Activated CD8-positive, alpha-beta memory T cell treated with anti-CD3 and anti-CD28 coated beads, Interleukin-2, amount 50 U/mL, for 4 hours (primary cell): ENCODE measurements at places on chromosomes 2 and 18.

DNA sequence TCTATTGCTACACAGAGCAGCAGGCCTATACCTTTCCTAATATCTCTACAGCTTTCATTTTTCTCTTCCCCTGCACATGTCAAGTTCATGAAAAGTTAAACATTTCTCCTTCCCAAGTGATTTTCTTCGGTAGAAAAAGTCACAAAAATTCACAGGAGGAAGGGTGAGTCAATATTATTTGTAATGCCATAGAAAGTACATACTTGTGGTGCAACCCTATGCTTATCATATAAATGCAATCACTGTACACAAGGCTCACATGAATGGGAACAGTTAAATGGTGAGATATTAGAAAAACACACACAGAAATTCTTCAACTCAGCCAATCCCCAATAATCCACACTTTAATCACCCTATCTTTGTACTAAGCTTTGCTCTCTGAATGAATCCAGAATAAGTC, 651.6 kb downstream of the LRRTM4 start:
- DNase-seq, result no peak

DNA sequence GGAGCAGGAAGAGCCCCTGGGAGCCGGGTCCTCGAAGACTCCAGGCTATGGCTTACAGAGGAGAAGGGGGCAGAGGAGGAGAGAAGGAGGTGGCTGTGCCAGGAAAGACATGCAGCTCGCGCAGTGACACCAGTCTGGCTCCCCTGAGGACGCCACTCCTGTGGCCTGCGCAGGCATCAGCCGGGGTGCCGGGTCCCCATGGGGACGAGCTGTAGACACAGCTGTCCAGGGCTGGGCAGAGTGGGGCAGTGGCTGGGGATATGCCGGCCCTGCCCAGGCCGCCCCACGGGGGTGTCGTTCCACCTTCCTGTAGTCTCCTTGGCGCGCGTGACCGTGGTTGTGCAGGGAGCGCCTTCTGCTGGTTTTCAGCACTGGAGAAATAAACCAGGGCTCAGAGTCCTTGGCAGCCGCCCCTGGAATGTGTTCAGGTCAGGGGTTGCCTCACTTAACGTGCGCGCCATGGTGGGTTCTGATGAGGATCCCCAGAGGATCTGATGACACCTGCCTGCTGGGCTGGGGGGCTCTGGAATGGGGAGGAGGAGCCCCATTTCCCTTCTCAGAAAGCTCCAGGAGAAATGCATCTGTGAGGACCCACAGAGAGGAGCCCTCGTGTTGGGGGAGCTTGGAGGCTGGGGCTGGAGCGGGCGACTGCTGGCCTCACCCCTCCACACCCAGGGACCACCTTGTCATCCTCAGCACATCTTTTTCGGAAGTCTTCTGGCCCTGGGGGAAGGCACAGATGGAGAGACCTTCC, 26.7 kb downstream of the RAMP1 start:
- no peak for DNase-seq

DNA sequence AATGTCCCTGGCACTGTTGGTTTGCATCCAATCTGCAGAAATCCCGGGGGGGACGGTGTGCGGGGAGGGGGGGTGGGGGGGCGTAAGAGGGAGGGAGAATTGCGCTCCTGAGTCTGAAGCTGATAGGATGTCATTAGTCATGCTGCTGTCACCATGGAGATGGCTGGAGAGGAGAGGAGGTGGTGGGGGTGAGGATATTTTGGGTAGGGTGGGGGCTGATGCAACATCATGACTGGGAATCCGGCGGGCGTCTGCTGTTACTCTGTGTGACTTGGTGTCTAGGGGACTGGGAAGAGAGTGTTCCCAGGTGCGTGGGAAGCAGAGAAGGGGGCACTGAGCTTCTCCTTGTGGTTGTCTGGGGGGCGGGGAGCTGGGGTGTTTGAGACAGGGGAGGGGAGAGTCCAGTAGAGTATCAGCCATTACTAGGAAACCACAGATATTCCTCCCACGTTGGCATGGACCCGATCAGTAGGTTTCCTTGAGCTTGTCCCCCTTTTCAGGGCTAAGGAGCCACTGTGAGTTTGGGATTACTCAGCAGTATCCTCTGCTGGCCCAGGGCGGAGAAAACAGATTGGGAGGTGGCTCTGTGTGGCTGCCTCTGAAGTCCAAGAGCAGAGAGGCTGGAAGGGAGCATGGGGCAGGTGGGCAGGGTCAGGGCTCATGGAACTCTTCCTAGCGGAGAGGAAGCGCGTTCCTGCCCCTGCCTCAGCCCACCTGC, 18.9 kb downstream of the TET3 start:
- DNase-seq, result no peak

- no peak for DNase-seq
Measured at GRCh38 chr2:238999291-238999741, 151.4 kb downstream of the TWIST2 start.

DNA sequence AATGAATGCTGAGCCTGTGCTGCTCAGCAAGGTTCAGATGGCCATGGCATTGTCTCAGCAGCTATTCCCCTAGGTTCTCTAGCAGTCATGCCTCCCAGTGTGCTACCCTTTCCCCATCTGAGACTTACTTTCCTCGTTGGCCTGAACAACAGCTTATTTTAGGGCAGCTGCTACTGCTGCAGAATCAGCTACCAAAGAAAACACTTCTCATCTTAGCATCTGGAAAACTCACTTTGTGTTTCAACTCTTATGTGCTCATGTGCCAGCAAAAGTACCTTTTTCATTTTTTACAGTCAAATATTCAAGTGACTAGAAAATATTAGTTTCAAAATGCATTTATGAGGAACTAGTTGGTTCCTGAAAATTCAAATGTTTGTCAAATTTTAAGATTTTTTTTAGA, 60.4 kb upstream of the ZNF397 start:
- no peak for DNase-seq

GRCh38 chr2:16828828-16829160, 163.2 kb upstream of the CYRIA start:
- no peak for DNase-seq
